ENCODE measurements at places on chromosomes 12 and 14.
A peak's percentile ranks its signal among the peaks of the same experiment; 100 is the strongest.

- DNase-seq, result no peak
Measured at GRCh38 chr12:69331519-69331908, 16.7 kb upstream of the LYZ start.

- DNase-seq, result no peak
Measured at GRCh38 chr14:69059658-69060623, 80.8 kb upstream of the ACTN1 start.

DNA sequence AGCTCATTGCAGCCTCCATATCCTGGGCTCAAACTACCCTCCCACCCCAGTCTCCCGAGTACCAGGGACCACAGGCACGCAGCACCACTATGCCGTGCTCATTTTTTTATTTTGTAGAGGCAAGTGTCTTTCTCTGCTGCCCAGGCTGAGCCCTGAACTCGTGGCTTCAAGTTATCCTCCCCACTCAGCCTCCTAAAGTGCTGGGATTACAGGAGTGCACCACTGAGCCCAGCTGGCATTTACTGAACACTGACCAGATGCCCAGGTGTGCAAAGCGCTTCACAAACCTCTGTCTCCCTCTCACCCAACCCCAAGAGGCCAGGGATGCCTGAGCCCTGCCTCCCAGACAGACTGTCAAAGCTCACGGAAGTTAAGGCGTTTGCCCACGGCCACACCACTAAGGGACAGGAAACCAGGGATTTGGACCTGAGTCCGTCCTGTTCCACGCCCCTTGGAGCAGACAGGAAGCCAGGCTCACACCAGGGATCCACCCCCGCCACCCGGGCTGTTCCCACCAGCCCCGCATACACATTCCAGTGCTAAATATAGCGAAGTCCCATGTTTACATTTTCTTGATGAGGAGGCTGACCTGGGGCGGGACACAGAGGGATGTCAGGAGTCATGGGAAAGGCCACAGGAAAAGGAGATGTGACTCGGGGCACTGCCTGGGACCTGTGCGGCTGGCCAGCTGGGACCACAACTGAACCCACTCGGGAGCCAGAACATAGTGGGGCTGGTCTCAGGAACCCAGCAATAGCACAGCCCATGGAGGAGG is 51.2 kb downstream of the TESC start:
- DNase-seq, result no peak

DNA sequence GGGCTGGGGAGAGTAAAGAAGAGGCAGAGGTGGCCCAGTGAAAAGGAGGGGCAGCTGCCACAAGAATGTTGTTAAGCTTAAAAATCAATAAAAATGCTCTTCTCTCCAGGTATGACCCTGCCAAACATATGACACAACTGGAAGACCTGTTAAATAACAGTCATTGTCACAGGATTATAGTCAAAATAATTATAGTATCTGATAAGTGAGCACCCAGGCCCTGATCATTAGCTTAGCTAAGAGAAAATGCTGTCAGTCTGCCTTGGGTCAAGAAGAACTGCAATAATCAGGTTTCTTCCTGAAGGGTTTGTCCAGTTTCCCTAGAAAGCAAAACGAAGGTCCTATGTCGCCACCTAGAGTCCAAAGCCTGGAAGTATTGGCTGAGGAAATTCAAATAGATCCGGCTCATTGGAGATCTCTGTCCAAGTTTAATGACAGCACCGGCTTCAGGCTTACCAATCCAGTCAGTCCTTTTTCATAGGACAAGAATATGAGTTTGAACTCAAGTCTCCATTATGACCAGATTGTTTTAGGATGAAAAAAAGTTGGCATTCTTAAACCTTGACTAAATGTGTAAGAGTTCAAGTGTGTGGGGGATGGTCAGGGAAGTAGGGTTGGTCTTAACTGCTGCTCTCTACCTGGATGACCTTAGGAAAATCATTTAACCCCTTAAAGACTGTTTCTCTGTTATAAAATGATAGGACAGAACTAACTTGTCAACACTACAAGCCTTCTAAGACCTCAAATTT is 22.5 kb upstream of the NKX2-8 start:
- DNase-seq, result no peak

- DNase-seq, result no peak
Measured at GRCh38 chr14:65310568-65310967, 102.0 kb upstream of the FUT8 start.

DNA sequence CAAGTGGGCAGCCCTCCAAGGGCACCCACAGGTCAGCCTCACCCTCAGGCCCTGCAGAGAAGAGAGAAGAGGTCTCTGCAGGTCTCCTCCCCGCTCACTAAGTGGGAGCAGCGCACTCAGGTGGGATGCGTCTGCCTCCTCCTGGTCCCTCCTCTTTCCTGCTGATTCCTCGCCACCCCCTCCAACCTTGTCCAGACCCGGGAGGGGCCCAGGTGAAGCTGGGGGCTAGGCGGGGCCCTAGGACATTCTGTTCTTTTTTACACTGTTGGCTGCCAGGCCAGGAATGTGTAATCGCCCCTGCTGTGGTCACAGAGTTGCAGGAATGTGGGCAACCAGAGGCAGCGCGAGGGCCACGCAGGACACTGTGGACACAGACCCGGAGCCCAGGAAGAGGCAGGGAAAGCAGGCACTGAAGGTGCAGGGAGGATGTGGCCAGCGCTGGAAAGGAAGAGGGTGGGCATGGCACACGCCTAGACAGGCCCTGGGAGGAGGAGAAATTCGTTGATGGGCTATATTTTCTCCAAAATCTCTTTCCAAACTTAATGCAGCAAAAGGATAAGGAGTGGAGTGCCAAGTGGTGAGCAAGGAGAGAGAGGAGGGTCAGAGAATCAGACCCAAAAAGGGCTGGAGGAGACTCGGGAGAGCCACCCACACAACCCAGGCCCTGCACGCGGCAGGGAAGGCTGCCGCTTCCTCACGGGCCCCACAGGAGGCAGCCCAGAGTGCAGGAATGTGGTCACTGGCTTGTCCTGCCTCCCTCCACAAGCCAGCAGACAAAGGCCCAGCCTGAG is 911 bp upstream of the SCNN1A start:
- no peak for DNase-seq

- DNase-seq, result no peak
Measured at GRCh38 chr12:34402899-34403705, 380.8 kb downstream of the ALG10 start.

- peak; percentile 0 for DNase-seq
Measured at GRCh38 chr14:86654558-86655184, 1124.7 kb downstream of the FLRT2 start.

Measured in stimulated activated CD8-positive, alpha-beta memory T cell treated with anti-CD3 and anti-CD28 coated beads, Interleukin-4, amount 100 ng/mL, for 1 hour (primary cell).